AG04450 (cell line): ENCODE measurements at places on chromosomes 13 and 19. TPM values are rescaled to one million over a fixed set of nuclear protein-coding genes. Genes with fewer than 3 reads are reported as not detected.

The YIPF2 gene
- polyA plus RNA-seq = 35.1 and 56.5 TPM in 2 replicates

- DNase-seq = no peak
Observed at GRCh38 chr13:44244288-44244687, 129.3 kb upstream of the SERP2 start.

The NKPD1 gene
- polyA plus RNA-seq = 0.04 TPM in 2 replicates

The CEACAM5 gene
- polyA plus RNA-seq = not detected in 2 replicates

- no peak for DNase-seq
Observed at GRCh38 chr19:50663482-50663790, 14.2 kb downstream of the C19orf81 start.

- no peak for DNase-seq
Observed at GRCh38 chr19:46180701-46181387, 32.8 kb downstream of the IGFL2 start.

- no peak for DNase-seq
Observed at GRCh38 chr19:754530-754929, 3.6 kb downstream of the MISP start.

DNA sequence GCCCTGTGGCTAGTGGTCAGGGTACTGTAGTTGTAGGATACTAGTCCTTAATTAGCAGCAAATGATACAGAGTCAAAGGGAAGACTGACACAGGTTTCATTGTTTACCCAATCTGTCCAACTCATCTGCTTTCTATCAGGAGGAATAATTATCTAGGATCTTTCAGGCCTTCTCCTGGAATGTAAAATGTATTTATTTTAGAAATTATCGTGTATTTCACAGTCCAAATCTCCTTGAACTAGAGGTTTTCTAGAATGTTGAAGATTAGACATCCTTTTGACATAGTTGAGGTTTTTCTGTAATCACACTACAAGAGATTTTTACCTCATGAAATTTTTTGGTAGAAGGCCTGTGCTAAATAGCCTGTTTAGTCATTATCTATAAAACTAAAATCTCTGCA lies 1694.8 kb upstream of the PCDH20 start:
- DNase-seq = no peak

- no peak for DNase-seq
Observed at GRCh38 chr13:113783200-113783881, 24.3 kb downstream of the TMEM255B start.

- DNase-seq = no peak
Observed at GRCh38 chr19:4103080-4103433, 20.9 kb downstream of the MAP2K2 start.

The THAP8 gene
- 3.9 and 5.6 TPM in 2 replicates for polyA plus RNA-seq

DNA sequence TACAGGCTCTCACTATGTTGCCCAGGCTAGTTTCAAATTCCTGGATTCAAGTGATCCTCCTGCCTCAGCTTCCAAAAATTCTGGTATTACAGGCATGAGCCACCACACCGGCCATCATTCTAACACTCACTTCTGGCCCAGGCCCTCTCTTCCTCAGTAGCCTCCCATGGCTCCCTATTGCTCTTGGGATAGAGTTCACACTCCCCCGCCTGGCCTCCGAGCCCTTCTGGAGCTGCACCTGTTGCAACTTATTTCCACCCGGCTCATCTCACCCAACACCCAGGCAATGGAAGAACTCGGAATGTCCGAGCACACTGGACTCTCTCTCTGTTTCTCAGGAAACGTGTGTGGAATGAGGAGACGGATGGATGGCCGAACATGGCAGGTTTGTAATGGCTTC lies 9.0 kb upstream of the SBK3 start:
- DNase-seq = no peak

- no peak for DNase-seq
Observed at GRCh38 chr19:33938821-33939220, 142.2 kb downstream of the KCTD15 start.

- DNase-seq = no peak
Observed at GRCh38 chr19:50673118-50673517, 23.9 kb downstream of the C19orf81 start.

The TGDS gene
- polyA plus RNA-seq = 14.7 and 21.7 TPM in 2 replicates

- DNase-seq = no peak
Observed at GRCh38 chr13:99977334-99977911, 4.2 kb upstream of the ZIC2 start.

DNA sequence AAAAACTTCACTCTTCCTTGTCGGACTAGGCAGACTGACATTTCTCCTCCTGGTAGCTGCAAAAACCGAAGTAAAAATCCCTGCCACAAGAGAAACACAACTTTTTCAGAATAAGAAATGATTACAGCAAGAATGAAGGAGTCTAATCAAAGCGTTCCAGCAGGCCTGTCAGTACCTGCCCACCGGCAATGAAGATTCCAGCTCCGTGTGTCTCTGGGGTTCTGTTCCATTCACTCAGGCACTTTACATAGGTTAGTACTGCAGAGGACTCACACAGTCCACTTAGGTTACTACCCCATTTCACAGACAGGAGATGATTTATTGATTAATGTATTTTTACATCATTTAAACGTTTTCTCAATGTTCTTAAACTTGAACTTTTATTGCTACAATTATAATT lies 275.5 kb downstream of the NHLRC3 start:
- no peak for DNase-seq

GRCh38 chr13:46698014-46698413 lies 98.9 kb downstream of the ESD start:
- no peak for DNase-seq

DNA sequence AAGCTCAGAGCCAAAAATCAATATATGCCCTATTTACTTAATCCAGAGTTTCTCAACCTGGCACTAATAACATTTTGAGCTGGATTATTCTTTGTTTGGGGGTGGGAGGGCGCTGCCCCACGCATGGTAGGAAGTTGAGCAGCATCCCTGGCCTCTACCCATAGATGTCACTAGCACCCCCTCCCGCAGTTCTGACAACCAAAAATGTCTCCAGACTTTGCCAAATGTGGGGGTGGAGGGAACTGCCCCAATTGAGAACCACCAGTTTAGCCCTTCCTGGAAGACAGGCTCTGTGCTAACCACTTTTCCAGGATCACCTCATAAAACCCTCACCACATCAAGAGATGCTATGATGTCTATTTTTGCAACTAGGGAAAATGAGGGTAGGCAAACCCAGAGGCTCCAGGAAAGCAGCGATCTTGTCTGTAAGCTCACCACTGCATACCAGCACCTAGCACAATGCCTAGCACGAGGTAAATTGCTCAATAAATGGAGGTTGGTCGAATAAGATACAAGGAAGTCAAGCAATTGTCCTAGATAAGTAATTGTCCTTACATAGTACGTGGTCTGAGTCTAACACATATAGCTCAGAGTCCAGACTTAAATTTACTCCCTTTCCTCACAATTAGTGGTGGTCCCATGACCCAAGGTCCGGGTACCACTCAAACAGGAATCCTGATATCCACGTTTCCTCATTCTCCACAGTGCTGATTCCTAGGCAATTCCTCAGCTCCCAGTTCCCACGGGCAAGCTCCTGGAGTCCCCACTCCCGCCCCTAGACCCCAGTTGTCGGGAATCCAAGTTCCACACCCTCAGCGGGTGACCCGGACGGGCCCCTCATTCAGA lies 892 bp downstream of the TRIR start:
- no peak for DNase-seq

The SIRT6 gene
- 12.6 and 16.0 TPM in 2 replicates for polyA plus RNA-seq

The CYP4F2 gene
- polyA plus RNA-seq = not detected in 2 replicates
